Ascending aorta (tissue), 2 donors: ENCODE measurements at places on chromosomes 16 and 17.

DNA sequence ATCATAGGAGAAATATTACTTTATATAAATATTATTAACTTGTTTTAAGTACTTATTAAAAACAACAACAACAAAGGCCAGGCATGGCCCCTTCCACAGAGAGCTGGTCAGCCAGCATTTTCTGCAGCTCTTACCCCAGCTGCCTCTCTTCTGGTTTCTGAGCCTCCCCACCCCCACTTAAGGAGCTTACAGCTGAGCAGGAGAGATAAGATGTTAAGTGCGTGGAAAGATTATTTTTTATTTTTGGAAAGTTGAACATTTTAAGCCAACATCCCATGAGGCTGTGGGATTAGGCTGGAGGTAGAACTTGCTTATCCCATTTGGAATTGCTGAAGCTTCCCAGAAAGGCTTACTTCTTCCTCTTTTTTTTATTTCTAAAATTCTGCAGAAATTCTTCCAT is 401.2 kb downstream of the SEC14L1 start:
- DNase-seq: no peak

GRCh38 chr16:16022683-16023064 is 73.3 kb downstream of the ABCC1 start:
- no peak for DNase-seq

DNA sequence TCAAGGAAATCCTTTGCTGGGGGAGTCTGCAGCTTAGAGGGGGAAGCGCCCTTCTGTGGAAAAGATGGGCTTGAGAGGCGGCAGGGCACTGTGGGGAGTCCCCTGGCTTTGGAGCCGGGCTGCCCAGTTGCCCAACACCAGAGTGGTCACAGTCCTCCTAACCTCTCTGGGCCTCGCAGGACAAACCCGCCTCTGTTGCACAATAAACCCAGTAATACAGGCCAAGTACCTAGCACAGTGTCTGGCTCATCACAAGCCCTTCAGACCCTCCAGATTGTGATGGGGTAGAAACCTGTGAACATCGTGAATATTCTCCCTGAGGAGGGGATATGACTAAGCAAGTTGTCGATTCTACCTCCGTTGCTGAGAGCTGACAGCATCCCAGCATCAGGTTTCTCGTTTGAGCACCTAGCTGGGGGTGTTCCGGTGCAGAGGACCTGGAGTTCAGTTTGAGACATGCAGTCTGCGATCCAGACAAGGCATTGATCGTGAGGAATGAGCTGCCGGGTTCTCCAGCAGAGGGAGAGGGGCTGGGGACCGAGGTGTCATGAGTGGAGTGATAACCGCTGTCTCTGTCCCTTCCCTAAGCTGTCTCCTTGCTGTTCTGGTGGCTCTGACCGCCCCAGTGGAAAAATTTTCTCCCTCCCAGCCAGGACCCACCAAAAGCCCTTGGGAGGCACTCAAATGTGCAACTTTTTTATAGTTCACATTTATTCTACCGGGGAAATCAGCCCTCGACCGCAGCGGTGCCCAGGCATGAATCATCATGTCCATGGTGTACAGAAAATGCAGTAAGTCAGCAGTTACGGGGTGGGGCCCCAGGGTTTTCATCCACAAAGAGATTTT is 161.9 kb downstream of the WSCD1 start:
- no peak for DNase-seq

- no peak for DNase-seq
These were observed 470 bp upstream of the CDK3 start for GRCh38 chr17:76000016-76000754.

GRCh38 chr17:39134878-39135277 is 16.6 kb downstream of the PLXDC1 start:
- no peak for DNase-seq

GRCh38 chr16:29696881-29697331 is 17.9 kb downstream of the QPRT start:
- DNase-seq: no peak

GRCh38 chr17:65794572-65794971 is 233.1 kb upstream of the AXIN2 start:
- DNase-seq: no peak

DNA sequence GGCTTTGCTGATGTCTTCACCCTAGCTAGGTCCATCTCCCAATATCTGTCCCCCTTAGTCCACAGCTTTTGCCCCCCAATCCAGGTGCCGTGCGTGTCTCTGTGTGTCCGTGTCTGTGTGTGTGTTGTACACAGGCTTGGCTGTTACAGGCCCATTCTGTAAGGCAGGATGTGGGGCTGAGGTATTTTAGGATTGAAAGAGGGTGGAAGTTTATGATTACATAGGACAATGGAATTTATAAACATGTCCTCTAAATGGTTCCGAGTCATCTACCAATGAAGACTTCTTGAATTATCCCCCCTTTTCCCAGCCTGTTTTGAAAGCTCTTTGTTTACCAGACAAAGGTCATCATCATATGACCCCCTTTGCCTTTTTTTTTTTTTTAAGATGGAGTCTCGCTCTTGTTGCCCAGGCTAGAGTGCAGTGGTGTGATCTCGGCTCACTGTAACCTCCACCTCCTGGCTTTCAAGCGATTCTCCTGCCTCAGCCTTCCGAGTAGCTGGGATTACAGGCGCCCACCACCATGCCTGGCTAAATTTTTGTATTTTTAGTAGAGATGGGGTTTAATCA is 21.9 kb downstream of the ACE start:
- DNase-seq: no peak

DNA sequence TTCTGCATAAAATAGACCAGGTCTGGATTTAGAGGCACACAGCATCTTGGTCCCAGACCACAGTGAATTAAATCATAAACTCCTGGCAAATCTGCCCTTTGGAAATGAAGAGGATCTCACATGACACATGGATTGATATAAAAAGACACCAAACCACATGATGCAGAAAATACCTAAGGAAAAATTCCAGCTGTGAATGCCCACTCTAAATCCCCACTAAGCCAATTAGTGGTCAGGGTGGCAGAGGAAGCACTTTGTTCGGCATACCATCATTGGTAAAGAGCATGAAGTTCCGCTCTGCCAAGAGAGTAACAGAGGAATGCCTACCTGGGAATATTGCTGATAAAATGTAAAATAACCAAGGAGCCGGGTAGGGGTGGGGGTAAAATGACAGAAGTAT is 32.4 kb upstream of the NOL11 start:
- no peak for DNase-seq

- DNase-seq: no peak
These were observed 239.9 kb upstream of the DYNLRB2 start for GRCh38 chr16:80300876-80301275.

- DNase-seq: no peak
These were observed 159.5 kb upstream of the RPL38 start for GRCh38 chr17:74043976-74044375.

DNA sequence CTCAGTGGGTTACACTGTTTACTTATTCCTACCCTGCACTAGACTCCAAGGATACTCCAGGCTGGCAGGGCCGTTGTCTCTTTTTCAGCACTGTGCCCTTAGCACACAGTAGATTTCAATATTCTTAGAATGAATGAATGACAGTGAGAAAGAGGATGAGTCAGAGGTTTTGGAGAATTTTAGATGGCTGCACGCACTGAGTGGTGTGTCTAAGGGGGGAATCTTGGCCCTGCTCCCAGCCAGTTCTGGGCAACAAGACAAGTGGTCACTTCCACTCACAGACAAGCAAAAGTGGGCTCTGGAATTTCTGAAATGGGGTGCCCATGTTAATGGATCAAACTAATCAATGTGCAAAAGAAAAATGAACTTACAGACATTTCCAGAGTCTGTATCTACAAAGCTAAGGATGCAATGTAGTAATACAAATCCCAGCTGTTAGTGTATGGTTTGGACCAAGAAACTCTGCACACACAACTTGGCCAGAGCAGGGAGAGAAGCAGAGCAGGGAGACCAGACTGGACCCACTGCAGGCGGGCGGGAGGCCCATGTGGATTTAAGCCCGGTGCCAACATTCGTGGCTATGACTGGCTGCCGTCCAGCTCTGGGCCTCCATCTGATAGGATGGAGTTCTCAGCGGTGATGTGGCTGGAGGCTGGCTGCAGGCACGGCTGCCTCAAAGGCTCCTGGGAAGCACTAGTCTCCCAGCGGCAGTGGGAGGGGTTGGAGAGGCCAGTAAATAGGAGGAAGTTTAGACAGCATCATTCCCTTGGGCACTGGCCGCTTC is 95.6 kb upstream of the CDYL2 start:
- peak; percentile 96 for DNase-seq

DNA sequence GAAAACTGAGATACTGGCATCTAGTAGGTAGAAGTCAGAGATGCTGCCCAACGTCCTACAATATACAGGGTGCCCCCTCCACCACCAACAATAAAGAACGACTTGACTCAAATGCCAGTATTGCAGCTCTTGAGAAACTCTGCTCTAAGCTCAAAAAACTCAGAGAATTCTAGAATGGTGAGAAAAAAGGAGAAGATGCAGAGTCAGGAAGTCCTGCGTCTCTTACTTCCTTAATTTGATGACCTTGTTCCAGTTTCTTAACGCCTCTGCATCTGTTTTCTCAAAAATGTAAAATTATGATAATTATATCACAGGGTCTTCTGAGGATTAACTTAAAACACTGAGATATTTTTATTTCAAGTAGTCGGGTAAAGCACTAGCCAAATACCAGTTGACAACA is 1.7 kb upstream of the HSBP1 start:
- no peak for DNase-seq

GRCh38 chr16:59342669-59343068 is 608.6 kb upstream of the GOT2 start:
- DNase-seq: no peak

DNA sequence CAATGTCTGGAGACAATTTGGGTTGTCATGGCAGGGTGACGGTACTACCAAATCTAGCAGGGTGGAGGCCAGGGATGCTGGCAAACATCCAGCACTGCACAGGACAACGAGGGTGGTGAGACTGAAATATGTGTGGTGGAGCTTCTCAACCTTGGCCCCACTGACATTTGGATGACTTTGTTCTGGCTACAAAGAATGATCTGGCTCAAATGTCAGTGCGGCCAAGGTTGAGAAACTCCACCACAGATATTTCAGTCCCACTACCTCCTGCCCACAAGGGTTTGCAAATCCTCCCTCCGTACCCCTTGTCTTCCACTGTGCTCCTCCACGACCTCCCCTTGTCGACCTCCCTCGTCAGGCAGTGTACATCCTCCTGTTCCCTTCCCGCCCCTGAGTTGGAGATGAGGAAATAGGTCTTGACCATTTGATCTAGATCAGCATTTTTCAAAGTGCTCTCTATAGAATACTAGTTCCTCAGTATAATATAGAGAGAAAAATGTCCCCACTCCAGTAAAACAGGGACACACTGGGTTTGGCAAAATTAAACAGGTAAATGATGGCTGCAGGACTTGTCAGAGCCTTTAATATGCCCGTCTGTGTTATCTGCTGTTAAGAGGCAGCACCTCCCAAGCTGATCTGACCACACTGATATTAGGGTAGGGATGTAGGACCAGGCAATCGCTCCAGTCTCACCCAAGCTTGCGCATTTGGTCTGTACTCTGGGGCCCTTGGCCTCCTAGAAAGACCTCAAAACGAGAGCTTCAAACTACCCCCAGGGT is 6.8 kb downstream of the OSGIN1 start:
- DNase-seq: no peak

DNA sequence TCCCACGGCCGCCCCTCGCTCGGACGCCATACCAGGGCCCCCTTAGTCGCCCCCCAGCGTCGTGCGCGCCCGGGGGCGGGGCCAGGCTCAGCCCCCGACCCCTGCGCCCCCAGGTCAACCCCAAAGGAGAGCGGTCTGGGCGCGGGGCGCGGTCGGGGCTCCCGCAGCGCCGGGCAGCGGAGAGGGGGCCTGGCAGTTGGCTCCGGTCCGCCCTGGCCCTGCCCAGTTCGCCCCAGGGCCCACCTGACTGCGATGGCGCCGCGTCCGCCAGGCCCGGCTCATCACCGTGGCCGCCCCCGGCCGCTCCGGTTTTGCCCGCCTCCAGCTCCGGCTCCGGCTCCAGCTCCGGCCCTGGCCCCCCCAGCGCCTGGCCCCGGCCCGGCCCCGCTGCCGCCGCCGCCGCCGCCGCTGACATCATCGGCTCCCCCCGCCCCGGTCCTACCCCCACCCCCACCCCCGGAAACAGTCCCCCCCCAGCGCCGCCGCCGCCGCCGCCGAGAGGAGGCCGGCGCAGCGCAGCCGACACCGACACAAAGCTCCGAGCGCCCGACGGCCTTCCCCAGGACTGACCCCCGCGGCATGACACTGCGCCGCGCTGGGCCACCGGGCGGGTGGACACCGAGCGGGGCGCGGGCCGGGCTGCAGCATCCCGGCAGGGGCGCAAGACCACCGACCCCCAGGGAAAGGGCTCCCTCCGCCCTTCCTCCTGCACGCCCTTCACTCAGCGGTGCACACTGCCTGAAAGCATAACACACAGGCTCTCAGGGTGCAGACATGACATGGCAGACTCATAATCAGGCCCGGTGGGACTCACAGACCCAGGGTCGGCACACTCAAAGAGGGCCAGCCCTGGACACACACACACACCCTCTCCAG is at the start of gene ZBTB4:
Gene ZBTB4 (minus strand): TSS at position 419 of the 876 bp plus-strand sequence. CDS start 12,830 bp downstream, outside the sequence.
- no peak for DNase-seq

DNA sequence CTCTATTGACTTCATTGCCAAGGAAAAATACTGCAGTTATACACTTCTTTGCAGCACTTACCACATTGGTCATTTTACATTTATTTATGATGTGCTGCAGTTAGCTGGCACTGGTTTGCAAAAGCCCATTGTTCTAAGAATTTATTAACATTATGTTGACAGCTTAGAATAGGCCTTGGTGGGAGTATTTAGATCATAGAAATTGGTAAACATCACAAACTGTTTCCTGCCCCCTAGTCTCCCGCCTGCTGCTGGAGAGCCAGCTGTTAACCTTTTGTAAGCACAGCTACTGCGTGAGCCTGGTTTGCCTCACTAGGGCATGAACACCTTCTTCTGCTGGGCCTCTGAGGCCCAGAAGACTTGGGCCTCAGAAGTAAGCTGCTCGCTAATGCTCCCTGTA is 651.4 kb upstream of the GOT2 start:
- DNase-seq: no peak

GRCh38 chr16:84055366-84055765 is 12.8 kb upstream of the SLC38A8 start:
- no peak for DNase-seq

GRCh38 chr17:57433452-57433851 is 177.1 kb downstream of the MSI2 start:
- DNase-seq: no peak

GRCh38 chr16:68681038-68681437 is 35.9 kb downstream of the CDH3 start:
- DNase-seq: no peak

DNA sequence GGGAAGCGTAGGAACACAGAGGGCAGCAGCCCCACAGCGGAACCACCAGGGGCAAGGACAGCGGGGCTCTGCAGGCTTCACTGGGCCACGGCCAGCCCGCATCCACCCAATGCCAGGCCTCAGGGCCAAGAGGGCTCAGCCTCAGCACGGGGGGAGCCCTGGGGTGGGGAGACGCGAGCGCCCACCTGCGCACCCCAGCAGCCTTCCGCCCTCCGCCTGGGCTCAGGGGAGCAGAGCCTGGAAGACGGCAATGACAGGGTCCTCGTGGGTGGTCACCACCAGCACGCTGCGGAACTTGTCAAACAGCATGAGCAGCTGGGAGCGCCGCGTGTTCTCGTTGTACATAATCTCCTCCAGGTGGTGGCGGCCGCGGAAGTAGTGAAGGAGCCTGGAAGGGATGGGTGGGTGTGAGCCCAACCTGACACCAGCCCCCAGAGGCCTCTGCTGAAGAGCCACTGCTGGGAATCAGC is 8.5 kb downstream of the MPG start:
- no peak for DNase-seq

- no peak for DNase-seq
These were observed 253.3 kb downstream of the SOX9 start for GRCh38 chr17:72373910-72374741.

GRCh38 chr17:32826076-32826475 is 50.8 kb downstream of the MYO1D start:
- DNase-seq: no peak

GRCh38 chr16:3485821-3486505 is 9.3 kb downstream of the C16orf90 start:
- no peak for DNase-seq
